ENCODE measurements at places on chromosomes 11 and 22.
A peak's percentile ranks its signal among the peaks of the same experiment; 100 is the strongest.

- DNase-seq: no peak
These were observed 16.8 kb downstream of the HSPA8 start for GRCh38 chr11:123045101-123045500.

- DNase-seq: no peak
These were observed 132.7 kb upstream of the DDI1 start for GRCh38 chr11:103903621-103904323.

DNA sequence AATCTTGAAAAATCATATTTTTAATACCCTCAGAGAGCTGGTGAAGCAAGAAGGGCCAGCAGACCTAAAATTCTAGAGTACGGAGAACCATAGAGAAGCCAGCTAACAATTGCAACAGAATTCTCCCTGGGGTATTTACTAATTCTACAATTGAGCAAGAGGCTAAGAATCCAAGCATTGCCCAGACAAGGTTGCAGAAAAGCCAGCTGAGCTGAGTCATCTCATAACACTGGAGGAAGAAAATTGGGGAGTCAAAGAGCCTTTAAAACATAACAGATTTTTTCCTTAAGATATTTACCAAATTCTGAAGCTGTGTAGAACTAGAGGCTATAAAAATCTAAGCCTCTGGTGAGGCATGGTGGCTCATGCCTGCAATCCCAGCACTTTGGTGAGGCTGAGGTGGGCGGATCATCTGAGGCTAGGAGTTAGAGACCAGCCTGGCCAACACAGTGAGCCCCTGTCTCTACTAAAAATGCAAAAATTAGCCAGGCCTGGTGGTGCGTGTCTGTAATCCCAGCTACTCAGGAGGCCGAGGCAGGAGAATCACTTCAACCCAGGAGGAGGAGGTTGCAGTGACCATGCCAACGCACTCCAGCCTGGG, 13.6 kb upstream of the TMEM216 start:
- DNase-seq: no peak

DNA sequence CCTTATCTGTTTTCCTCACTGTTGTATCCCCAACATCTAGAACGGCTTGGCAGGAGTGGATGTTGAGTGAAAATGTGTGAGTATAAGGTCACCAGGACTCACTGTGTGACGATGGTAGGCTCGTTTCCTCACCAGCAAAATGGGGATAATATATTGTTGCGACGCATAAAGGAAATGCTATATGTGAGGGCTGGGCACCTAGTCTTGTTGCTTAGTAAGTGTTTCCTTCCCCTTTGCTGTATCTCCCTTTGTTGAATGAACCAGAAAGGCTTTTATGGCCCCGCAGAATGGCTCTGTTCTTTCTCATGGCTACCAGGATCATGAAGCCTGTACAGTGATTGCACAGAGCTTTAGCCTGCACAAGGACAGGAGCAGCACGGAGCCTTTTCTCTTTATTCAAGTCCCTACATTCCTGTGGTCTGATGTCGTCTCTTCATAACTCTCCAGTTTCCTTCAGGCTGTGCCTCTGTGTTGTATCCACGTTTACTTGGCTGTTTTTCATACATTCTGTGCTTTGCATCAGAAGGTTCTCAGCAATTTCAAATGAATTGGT, 5.4 kb downstream of the TNRC6B start:
- no peak for DNase-seq

- DNase-seq: peak; percentile 82
These were observed 148.2 kb upstream of the SNX19 start for GRCh38 chr11:131064373-131064991.

- DNase-seq: no peak
These were observed 58.3 kb upstream of the EMID1 start for GRCh38 chr22:29147331-29147899.

DNA sequence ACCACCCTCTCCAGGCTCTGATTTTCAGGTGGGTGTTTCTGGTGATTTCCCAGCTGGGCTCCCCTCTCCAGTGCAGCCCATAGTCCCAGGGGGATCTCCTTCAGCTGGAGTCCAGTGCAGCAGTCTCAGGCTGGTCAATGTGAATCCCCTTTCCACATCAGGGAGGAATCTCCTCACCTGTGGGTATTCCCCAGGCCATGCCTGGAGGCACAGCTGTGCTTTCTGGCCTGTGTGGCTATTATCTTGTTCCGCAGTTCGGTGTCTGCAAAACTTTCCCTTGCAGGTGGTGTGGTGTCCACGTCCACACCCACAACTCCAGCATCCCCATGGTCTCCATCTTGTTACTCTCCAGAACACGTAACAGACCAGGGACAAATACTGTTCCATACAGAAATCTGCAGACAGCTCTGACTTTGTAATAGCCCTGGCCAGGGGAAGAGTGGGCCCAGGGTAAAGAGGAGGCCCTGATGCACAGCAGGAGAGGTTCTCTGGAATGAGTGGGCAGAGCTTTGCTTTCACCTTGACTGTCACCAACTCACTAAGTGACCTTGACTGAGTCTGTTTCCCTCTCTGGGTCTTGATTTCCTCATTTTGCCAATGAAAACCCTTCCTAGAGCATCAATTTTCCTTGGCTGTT, 183.2 kb downstream of the CSNK2A3 start:
- DNase-seq: no peak

DNA sequence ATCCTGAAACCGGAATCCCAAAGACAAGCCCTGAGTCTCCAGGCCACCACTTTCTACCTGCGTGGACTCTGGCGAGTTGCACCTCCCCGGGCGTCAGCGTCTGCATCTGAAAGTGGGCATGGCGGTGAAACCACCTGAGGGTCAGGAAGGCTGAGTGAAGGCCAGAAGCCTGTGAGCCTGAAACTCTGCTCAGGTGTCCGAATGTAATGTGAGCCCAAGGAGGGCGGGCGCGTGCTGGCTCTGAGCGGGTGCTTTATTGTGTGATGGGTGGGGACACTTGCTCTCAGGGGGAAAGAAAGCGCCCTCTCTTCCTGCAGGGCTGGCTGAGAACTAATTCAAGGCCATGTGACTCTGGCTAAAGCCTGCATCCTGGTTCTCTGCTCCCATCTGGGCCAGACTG, 135.6 kb downstream of the ST3GAL4 start:
- DNase-seq: no peak

GRCh38 chr11:57283231-57283990, 41.3 kb downstream of the TNKS1BP1 start:
- DNase-seq: no peak

DNA sequence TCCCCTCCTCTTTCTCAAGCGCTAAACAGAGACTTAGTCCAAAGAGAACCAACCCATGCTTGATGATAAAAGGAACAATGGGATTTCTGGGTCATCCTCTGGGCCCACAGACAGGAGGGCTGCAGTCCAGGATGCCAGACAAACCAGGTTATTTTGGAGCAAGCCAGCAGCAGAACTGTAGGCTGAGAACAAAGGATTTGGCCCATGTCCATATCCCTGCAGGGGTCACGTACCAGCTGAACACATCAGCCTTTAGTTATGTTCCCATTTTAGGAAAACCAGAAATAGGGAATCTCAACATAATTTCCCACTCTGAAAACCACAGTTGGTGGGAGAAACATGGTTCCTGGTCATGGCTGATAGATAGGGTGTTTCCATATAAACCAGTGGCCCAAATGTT, 533.6 kb upstream of the CADM1 start:
- no peak for DNase-seq

DNA sequence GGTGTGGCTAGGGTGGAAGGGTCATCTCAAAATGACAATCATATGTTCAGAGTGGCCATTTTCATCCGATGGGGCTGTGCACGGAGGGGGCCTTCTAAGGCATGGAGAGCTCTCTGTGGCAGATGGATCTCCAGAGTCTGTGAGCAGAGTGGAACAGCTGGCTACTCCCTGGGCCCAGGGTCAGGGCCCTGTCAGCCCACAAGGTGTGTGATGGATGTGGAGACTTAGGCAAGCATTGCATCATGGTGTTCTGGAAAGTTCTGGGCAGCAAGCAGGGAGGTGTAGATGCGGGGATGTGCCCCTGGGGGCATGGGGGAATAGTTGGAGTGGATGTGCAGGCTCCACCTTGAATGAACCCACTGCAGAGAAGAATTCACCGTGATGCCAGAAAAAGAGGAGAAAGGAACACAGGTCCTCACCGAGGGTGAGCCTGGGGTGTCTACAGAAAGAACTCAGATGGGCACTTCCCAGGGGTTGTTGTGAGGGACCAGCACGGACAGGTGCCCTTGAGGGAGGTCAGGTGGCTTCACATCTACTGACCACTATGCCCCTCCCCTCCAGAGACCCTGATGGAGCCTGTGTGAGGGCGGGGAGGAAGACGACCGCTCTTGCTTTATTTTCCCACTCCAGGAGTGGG, 51.1 kb downstream of the CHRDL2 start:
- DNase-seq: no peak

GRCh38 chr11:118184784-118185579, 8.5 kb upstream of the SCN2B start:
- DNase-seq: no peak

GRCh38 chr11:3834664-3835461, 5.9 kb downstream of the RHOG start:
- no peak for DNase-seq

GRCh38 chr22:48070083-48070482, 1307.6 kb downstream of the TBC1D22A start:
- DNase-seq: no peak

DNA sequence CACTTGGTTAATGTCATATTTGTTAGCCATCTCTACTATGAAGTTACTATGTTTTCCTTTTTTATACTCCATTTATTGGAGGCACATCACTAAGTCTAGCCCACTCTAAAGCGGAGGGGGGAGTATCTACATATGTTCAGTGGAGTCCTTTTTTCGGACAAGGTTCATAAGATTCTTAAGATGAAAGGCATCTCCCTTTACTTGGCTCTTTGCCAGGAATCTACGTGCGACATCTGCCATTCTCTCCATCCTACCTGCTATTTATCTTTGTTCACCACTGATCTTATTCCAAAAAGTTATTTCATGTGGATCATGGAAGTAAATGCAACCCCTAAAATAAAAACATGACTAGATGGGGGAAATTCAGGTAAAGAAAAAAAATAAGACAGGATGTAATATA, 77.4 kb upstream of the YWHAH start:
- DNase-seq: no peak

DNA sequence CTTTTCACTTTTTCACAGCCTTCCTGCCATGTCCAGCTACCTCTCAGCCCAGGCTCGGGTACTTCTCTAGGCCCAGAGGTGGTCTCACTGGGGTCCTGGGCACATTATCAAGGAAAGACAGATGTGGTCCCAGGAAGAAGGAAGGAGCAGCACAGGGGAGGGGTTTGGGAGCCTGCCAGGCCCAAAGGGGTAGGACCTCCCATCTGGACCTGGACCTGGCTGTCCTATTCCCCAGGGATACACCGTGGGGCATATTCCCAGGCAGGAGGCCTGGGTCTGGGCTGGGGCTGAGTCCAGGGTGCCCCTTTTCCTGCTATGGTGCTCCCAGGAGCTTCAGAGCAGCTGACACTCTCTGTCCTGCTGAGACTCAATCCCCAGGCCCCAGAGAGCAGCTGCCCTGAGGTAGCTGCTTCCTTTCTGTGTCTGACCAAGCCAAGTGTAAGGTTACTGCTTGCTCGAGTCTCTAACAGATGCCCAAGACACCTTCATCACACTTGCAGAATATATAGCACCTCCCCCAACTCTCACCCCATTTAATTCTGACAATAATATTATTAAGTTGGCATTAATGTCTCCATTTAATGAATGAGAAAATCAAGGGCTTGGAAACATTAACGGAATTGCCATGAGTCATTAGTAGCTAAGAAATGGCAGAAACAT, 232.0 kb downstream of the BUD13 start:
- no peak for DNase-seq

GRCh38 chr11:12143461-12144258, 33.3 kb downstream of the MICAL2 start:
- no peak for DNase-seq

DNA sequence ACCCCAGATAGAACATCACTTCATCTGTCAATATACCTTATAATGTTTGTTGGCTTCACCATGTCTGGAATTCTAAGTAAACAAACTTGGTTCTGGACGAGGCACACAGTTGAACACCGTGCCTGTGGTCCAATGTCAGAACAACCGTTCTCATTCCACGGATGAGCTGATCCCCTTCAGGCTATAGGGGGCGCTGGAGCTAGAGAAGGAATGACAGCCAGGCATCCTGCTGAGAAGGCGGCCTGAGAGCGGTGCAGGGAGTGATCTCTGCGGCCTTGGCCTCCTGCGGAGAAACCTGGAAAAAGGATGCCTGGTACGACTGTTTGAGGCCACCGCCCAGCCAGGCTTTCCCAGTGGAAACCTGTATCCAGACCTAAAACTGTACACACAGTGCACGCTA, 48.7 kb downstream of the FDX1 start:
- DNase-seq: peak; percentile 23

DNA sequence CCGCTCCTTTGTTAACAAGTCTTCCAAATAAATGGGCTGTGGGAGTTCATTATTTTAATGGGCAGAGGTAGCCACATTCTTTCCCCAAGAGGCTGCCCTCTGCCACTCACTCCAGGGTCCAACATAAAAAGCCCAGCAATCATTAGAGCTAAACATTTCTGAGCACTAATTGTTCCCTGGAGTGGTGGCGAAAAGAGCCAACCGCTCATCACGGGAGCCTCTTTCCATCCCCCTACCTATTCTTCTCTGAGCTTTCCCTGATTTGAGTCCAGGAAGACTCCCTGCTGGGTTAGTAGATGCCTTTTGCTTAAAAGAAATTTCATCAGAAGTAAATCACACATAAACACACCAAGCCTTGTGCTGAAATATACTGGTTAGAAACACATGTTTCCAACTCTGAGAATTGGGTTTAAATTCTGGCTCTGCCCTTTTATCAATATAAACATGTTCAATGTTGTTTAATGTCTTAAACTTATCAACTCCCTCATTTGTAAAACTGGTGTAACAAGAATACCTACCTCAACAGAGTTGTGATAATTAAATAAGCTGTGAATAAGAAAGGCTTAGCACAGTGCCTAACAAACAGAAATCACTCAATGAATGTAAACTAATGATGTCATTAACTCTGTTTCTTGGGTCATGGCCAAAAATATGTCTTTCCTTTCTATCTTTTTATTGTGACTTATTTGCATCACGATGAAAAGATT, at the start of gene OR5A2:
Gene OR5A2 (minus strand): TSS at position 53 of the 707 bp plus-strand sequence. CDS start 3,460 bp downstream, outside the sequence.
- no peak for DNase-seq

- DNase-seq: peak; percentile 53
These were observed 22.1 kb upstream of the CTR9 start for GRCh38 chr11:10728789-10729472.

DNA sequence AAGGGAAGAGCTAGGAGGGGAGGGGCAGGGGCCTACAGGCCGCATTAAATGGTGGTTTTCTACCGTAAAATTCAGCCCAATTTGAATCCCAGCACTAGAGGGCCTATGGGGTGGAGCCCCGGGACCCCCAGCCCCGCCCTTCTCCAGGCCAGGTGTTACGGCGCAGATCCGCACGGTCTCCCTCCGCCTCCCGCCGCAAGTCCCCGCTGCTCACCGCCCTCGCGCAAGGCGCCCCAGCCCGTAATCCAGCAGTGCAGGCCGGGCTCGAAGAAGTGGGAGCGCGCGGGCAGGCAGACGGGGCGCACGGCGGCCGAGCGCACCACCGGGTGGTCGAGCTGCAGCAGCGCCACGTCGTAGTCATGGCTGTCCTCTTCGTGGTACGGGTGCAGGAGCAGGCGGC, 17.3 kb downstream of the KCTD17 start:
- DNase-seq: no peak

All from neural crest cell (in vitro differentiated cells).